IPS-NIHi11 (cell line): ENCODE measurements at places on chromosomes 7 and 10.

GRCh38 chr7:116439005-116439404 lies 60.5 kb upstream of the CAV2 start:
- DNase-seq: no peak

GRCh38 chr10:75663947-75664664 lies 232.7 kb downstream of the LRMDA start:
- no peak for DNase-seq

DNA sequence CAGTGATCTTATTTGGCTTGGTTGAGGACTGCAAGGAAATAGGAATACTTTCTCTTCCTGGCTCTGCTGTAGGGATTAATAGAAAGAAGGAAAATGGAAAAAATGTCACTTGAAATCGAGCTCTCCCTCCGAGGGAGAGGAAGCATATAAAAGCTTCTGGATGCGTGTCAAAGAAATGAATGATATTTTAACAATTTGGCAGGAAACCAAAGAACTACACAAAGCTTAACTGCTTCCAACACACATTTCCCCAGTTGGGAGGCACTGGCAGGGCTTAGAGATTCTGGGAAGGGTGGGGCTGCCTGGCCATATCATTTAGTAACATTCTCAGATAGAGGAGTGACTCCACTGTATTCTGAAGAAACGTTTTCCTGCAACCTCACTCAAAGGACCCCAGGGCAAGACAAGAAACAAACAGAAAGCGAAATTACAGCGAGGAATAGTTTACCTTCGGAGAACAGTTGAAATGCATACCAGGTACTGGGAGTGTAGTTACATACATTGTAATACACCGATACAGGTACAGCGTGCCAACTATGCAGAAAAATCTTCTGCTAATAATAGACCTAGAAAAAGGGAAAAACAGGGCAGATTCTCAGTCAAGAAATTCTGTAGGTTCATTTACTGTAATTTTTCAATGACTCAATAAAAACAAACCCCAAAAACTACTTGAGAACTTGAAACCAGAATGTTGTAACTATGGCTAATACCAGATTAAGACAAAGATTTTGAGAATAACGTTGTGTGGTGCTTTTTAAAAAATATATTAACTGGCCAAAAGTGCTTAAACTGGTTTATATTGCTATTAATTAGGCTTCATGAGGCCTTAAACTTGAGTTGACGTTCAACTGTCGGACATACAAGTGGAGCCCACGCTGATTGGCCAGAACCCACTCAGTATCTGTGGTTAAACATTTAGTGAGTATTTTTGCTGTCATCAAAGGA lies 75.7 kb upstream of the ASAH2 start:
- DNase-seq: peak; percentile 22

GRCh38 chr7:112140600-112140999 lies 65.6 kb downstream of the DOCK4 start:
- no peak for DNase-seq
